ENCODE measurements at places on chromosomes 3 and 15.
A peak's percentile ranks its signal among the peaks of the same experiment; 100 is the strongest.

DNA sequence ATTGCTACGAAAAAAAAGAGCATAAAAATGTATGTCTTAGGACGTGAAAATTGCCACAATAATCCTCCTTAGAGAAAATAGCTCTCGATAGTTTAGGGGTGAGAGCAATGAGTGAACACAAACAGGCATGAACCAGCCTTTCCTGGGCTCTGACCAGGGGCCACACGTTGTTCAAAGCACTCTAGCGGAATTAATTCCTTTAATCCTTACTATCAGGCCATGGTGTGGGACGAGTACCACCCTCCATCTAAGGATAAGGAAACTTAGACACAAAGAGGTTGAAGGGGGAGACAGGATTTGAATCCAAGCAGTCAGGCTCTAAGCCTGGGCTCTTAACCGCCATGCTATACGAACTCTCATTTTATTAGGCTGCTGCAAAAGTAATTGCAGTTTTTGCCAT, 81.9 kb upstream of the CACNA2D3 start:
- no peak for DNase-seq

DNA sequence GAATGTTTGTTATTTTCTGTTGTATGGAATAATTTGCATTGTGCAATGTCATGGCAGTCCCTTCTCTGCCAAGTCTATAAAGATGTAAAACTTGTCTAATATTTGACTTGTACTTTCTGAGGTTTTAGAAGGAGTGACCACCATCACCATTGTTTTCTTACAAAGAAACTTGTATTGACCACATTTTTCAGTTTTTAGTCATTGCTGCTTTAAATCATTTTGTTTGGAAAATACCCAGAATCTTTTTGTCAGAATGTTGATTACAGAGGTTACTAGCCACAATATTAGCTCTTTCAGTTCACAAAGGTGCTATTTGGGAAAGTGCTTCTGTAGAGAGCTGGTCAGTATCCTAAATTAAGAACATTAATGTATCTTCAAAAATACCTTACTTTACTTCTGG, 532.4 kb upstream of the GBE1 start:
- no peak for DNase-seq

DNA sequence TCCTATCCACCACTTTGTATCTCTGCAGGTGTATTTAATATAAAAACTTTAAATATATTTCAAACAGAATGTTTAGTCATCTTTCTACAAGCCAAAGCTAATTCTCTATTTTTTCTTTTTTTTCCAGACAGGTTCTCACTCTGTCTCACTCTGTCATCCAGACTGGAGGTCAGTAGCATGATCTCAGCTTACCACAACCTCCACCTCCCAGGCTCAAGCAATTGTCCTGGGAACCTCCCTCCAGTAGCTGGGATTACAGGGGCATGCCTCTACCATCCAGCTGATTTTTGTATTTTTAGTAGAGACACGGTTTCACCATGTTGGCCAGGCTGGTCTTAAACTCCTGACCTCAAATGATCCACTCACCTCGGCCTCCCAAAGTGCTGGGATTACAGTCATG, 202.6 kb downstream of the VGLL3 start:
- no peak for DNase-seq

- DNase-seq, result no peak
Measured at GRCh38 chr15:20358066-20358778, 183.4 kb downstream of the GOLGA6L6 start.

- DNase-seq, result peak; percentile 8
Measured at GRCh38 chr3:178518660-178519396, 17.4 kb upstream of the KCNMB2 start.

DNA sequence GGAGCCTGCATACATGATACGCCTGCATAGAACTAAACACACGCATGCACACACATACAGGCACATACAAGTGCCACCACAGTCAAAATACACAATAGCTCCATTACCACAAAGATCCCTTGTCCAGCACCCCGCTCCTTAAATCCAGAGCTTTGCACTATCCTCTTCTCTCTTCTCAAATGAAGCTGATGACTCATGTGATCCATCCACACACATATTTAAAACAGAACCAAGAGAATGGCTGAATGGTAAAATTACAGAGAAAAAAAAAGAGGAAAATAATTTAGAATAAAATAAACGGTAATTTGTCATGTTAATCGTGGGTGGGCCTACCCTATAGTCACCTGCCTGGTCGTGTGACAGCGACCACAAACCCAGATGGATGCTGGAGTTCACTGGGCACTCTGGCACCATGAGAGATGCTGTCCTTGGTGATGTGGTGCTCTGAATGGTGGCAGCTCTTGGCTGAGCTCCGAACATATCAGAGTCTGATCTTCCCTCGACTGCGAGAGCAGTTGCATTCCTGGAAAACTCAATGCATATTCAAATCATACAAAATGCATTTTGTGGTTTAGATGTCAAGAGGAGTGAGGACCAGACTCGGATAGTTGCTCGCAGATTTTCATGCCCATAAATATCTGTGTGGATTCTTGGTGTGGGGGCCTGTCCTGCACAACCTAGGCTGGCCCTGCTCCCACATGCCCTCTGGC, 8.9 kb downstream of the IQSEC1 start:
- DNase-seq, result no peak

DNA sequence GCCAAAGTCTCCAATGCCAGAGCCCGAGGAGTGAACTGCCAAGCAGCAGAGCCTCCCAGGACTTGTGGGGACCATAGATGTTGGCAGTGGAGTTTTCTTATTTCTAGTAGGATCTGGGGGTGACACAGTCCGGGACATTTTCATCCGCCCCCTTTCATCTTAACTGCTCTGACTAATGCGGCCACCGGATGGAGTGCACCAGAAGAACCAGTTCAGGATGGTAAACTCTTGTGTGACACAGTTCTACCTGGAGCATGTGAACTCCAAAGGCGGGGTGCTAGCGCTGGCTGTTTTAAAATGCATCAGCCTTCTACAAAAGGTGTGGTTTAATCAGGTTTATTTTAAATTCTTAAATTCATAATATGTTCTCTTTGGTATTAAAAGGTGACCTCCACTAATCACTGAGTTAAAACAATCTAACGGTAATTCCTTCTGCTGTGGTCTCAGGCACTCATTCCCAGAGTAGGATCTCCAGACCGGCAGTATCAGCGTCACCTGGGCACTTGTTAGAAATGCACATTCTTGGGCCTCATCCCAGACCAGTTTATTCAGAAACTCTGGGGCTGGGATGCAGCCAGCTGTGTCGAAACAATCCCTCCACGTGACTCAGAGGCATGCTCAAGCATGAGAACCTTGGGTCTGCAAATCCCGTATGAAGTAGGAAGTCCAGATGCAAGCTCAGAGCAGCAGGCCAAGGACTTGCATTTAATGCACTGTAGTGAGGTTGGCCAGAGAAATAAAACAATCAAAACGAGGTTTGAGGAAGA, 105.5 kb downstream of the GABRB3 start:
- DNase-seq, result peak; percentile 64

GRCh38 chr15:45703670-45704328, 69.0 kb downstream of the SQOR start:
- no peak for DNase-seq

- no peak for DNase-seq
Measured at GRCh38 chr3:178182337-178182779, 353.9 kb upstream of the KCNMB2 start.

DNA sequence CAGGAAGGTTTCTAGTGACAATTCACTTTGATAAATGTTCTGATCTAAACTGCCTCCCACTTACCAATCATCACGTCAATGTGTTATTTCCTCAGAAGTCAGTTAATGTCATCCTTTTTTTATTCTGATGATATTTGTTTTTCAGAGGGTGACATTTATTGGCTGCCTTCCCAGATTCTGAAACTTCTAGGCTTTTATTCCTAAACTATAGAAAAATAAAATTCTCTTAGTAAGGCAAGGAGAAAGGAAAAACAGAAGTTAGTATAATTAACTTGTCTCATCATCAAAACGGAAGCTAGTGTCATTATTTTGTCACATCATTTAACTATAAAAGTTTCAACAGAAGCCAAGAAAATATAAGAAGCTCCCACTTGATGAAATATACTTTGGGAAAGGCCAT, 100.0 kb upstream of the C3orf80 start:
- DNase-seq, result no peak

DNA sequence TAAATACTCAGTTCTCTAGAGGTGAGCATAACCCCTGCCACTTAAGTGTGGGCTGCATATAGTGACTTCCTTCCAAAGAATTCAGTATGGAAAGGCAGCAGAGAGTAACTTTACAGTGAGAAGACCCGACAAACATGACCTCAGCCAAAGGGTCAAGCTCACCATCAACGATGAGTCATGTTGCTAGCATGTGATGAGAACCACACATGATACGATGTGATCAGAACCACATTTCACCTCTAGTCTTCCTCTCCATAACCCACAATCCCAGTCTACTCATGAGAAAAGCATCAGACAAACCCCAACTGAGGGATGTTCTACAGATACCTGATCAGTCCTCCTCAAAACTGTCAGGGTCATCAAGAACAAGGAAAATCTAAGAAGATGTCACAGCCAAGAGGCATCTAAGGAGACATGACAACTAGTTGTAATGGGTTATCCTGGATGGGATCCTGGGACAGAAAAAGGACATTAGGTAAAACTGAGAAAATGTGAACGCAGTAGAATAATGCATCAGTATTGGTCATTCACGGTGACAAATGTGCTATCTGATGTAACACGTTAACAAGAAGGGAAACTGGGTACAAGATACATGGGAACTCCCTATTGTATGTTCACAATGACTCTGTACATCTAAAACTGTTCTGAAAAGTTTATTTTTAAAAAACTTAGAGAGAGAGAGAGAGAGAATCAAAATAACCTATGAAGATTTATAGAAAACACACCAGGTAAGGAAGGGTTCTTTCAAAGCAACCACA, 28.3 kb downstream of the SEC61A1 start:
- DNase-seq, result peak; percentile 29

DNA sequence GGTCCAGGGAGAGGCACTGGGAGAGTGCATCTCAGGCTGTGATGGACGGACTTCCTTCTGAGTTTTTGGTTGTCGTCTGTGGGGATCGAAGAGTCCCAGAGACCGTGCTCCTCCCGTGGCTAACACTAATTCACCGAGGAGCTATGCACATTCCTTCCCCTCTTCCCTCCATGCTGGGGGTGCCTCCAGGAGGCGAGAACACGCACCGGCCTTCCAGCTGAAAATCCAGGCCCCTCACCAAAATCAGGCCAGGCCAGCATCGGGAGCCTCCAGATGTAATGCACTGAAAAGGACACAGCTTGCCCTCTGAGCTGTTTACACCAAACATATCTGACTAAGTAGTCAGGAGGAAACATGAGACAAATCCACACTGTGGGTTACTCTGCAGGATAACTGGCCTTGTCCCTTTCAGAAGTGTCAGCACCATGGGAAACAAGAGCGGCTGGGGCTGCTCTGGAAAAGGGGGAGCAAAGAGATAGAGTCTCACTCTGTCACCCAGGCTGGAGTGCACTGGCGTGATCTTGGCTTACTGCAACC, 5.5 kb downstream of the RNU5B-1 start:
- DNase-seq, result no peak

DNA sequence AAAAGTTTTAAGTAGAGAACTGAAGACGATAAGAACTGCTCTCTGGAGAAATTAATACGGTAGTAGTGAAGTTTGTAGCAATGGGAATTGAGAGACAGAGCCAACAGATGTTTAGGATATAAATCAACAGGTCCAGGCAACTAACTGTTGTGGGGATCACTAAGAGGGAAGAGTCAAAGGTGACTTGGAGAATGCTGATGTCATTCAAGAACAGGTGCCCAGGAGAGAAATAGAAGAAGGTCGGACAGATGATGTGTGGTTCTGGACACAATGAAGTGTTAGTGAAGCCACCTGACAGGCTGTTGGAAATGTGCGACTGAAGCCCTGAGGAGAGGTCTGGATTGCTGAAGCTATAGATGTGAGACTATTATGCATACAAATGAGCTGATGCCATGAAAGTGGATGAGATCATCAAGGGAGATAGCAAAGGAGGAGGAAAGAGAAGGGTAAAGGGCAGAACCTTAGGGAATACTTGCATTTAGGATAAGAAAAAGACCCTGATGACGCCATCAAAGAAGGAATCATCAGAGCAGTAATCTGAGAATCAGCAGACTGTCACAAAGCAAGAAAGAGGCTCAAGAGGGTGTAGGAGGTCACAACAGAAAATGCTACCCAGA, 183.7 kb downstream of the FRMD5 start:
- no peak for DNase-seq

- DNase-seq, result no peak
Measured at GRCh38 chr3:65597226-65597951, 441.3 kb downstream of the MAGI1 start.

DNA sequence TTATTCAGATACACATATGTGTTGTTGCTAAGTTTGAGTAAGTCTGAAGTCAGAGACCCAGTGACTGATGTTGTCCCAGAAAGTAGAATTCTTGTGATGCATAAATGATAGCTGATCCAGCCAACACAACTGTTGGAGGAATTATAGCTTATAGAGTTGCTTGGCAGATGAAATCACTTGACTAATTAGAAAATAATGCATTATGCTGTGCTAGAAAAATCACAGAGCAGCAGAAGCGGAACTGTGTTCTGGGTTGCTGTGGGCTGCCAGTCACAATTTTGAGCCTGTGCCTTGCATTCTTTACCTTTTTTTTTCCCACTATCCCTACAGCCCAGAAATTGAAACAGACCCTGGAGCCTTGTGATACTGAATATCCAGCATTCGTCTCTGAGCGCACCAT, 90.0 kb upstream of the LRTM1 start:
- DNase-seq, result no peak

GRCh38 chr15:43144512-43144911, 11.1 kb downstream of the TMEM62 start:
- no peak for DNase-seq

DNA sequence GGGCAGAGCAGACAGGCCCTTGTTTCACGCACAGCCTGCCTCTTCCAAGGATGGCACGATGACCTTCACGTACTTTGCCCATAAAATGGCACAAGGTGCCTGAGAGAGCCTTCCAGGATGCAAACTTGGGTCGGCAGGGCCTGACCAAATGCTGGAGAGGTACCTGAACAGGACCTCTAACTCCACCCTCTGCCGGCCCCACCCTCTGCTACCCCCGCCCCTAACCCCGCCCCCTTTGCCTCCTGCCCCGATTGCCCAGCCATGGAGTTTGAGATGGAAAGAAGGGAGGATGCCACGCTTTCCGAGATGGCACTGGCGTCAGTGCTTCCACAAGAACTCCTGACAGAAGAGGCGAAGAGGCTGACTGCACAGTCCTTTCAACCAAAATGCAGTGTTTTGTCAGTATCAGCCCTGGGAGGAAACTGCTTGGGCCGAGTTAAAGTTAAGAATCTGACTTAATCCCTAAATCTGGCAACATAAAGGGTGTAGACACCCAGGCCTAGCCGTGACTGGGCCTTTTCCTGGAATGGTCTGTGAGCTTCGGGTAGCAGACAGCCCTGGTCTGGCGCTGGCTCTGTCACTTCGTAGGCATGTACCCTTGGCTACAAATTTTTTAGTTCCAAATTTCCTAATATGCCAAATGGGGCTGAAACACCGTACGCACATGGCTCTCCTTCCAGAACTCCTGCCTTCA, 230.3 kb upstream of the RGMA start:
- no peak for DNase-seq
